Esophagus mucosa (tissue), 1 donor: ENCODE measurements at places on chromosomes 13 and 19.

GRCh38 chr13:76461999-76462398 lies 424.2 kb downstream of the KCTD12 start:
- no peak for ATAC-seq

- no peak for ATAC-seq
Observed at GRCh38 chr19:44573627-44574026, 39.7 kb upstream of the IGSF23 start.

DNA sequence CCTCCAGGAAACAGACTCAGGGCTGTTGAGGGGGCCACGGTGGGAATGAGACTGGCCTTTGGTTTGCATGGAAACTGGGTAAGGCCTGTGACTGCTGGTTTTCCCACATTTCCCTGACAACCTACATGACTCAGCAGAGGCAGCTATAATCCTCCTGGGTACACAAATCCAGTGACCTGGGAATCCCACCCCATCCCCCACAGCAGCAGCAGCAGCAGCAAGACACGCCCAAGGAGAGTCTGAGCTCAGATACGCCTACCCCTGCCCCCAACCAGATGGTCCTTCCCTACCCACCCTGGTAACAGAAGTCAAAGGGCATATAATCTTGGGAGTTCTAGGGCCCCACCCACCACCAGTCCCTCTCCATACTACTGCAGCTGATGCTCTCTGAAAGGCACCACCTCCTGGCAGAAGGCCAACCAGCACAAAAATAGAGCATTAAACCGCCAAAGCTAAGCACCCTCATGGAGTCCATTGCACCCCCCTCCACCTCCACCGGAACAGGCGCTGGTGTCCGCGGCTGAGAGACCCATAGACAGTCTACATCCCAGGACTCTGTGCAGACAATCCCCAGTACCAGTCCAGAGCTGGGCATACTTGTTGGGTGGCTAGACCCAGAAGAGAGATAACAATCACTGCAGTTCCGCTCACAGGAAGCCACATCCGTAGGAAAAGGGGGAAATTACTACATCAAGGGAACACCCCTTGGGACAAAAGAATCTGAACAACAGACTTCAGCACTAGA lies 237.2 kb upstream of the SPRY2 start:
- no peak for ATAC-seq

- ATAC-seq, result no peak
Observed at GRCh38 chr19:18141031-18141430, 11.9 kb upstream of the PIK3R2 start.

DNA sequence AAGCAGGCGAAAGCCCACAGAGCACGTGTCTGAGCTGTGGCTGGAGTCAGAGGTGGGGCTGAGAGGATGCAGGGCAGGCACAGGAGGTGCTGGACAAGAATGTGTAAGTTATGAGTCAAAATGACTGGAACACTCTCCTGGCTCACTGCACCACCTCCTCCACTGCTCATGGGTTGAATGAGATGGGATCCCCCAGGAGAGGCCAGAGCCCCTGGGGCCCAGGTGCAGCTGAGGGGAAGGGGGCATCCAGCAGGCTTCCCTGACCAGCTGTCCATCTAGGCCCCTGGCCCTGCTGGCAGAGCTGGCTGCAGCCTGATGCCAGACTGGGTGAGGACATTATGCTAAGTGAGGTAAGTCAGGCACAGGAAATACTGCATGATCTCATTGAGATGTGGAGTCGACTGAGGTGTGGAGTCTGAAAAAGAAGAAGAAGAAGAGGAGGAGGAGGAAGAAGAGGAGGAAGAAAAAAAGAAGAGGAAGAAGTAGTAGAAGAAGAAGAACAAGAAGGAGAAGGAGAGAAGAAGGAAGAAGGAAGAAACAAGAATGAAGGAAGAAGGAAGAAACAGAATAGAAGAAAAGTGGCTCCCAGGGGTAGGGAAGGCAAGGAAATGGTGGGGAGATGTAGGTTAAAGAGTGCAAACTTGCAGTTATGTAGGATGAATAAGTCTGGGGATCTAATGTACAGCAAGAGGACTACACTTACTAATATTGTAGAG lies 747.4 kb downstream of the UQCRFS1 start:
- ATAC-seq, result no peak

DNA sequence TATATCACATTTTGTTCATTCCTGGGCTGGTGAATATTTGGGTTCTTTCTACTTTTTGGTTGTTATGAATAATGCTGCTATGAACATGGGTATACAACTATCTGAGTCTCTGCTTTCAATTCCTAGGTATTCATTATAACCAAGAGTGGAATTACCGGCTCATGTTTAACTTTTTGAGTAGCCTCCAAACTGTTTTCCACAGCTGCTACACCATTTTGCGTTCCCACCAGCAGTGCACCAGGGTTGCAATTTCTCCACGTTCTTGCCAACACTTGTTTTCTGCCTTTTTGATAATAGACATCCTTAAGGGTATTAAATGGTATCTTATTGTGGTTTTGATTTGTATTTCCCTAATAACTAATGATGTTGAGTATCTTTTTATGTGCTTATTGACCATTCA lies 16.8 kb downstream of the CDK8 start:
- ATAC-seq, result no peak

GRCh38 chr13:112204346-112205327 lies 137.7 kb downstream of the SOX1 start:
- no peak for ATAC-seq

DNA sequence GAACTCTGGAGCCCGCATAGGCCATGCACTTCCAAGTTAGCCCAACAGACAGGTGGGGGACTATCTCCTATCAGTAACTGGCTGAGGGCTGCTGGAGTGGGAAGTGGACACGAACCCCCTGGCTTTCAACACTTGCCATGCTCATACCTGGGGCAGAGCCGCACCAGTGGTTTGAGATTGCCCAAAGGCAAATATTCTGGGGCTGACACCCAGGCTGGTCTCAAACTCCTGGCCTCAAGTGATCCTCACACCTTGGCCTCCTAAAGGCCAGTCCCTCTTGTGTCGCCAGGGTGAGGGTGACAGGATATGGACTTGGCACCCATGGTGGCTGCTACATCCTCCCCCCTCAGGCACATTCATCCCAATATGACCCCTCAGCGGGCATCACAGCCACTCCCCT lies 13.1 kb downstream of the NFKBID start:
- ATAC-seq, result no peak

DNA sequence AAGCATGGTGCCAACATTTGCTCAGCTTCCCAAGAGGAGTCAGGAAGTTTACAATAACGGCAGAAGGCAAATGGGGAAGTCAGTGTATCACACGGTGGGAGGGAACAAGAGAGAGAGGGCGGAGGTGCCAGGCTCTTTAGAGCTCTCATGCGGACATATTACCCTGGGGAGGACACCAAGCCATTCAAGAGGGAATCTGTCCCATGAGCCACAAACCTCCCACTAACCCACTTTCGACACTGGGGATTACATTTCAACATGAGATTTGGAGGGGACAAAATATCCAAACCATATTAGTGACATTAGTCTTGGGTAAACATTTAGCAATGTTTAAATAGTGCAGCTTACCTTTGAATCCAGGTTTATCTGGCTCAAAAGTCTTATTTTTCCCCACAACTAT lies 69.9 kb downstream of the SLAIN1 start:
- ATAC-seq, result no peak

DNA sequence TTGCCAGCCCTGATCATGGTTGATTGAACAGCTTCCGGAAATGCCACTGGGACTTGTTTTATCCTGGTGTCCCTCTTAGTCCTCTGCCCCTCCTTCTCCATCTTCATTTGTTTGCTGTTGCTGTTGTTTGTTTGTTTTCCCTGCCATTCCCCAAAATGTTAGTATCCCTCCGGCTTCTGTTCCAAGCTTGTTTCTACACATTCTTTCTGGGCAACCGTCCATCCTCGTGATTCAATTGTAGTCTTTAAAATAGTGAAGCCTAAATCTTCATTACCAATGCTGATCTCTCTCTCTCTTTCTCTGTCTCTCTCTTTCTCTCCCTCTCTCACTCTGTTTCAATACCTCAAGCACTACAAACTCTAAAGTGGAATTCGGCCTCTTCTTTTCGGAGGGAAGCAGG lies 649.3 kb upstream of the ARGLU1 start:
- ATAC-seq, result no peak

GRCh38 chr13:28220166-28220565 lies 81.8 kb downstream of the PAN3 start:
- ATAC-seq, result no peak

DNA sequence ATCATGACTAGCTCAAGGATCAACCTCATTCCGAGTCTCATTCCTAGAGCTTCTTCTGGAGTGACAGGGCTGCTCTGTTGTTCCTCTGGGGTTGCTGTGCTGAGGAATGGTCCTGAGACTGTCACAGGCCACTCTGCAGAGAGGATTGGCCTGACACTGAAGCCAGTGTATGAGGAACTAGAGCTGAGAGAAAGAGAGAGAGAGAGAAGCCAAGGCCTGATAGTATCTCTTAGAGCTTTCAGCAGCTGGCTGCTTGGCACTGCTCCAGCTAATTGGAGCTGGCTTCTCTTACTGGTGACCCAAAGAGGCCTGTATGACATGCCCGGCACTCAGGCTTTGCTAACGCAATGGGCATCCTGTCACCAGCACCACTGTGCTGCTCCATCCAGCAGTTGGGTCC lies 73.4 kb upstream of the FLT1 start:
- no peak for ATAC-seq

DNA sequence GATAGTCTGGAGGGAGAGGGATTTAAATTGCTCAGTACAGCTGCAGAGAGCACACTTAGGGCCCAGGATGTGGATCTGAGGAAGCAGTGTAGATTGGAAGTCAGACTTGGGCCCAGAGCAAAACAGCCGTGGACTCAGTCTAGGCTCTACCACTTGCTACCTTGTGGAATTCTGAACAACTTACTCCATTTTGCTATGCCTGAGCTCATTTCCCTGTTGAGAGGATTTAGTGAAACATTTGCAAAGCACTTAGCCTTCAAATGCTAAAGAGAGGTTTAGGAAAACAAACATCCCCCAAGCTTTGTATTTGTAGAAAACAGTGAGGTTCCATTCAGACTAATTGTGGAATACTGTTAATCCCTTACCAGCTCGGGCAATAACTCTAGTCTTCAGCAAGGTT lies 453.4 kb upstream of the ZNF507 start:
- no peak for ATAC-seq

GRCh38 chr13:49271264-49271663 lies 23.5 kb downstream of the CDADC1 start:
- no peak for ATAC-seq

GRCh38 chr19:29517412-29517811 lies 8.4 kb upstream of the VSTM2B start:
- ATAC-seq, result no peak
